ENCODE measurements at places on chromosomes 13 and 19.

DNA sequence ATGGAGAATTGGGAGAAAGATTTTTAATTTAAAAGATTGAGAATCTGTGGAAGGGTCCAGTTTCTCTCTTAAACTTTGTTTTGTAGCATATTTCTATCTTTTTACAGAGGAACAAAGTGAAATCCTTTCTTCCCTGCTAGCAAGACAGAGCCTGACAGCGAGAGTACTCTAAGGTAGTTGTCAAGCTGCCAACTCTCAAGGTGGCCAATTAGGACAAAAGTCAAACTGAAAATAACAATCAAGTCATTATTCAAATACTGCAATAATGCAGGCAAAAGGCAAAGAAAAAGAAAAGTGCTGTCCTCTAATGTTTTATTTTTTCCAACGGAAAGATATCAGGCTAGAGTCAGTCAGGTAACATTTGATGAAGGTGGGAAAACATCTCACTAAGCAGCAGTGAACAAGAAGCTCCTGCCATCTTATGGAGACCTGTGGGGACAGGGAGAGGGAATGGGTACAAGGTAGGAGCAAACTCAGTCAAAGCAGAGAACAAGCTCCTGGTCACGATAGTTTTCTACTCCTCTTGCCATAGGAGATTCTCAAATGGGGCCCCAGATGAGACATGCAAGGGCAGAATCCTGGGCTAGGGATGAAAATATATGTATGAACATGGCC, 801.9 kb upstream of the SLITRK1 start:
- DNase-seq = no peak

GRCh38 chr13:113749967-113750366, 9.1 kb upstream of the TMEM255B start:
- no peak for DNase-seq

- no peak for DNase-seq
These were observed 16.8 kb upstream of the ADGRE2 start for GRCh38 chr19:14795078-14795721.

GRCh38 chr19:6274756-6275155, 5.0 kb downstream of the MLLT1 start:
- DNase-seq = no peak

GRCh38 chr19:3249408-3249807, 24.9 kb downstream of the CELF5 start:
- DNase-seq = no peak

- DNase-seq = peak; percentile 80
These were observed 80.0 kb downstream of the KDM4B start for GRCh38 chr19:5048727-5049553.

DNA sequence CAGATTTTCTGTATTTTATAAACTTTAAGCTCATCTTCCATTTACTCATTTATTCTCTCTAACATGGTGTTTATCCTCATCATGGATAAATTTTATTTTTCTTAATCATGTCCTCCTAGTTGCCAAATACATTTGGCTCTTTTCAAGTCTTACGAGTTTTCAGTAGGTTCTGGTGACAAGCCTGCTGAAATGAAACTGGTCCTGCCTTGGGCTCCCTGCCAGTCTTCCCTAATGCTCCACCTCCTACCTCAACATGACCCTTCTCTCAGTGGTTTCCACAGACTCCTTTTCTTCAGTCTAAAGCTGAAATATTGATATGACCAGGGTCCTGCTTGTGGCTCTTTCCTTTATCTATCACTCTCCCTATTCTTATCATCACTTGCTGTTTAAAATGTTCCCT, 81.2 kb downstream of the TRPC4 start:
- no peak for DNase-seq

DNA sequence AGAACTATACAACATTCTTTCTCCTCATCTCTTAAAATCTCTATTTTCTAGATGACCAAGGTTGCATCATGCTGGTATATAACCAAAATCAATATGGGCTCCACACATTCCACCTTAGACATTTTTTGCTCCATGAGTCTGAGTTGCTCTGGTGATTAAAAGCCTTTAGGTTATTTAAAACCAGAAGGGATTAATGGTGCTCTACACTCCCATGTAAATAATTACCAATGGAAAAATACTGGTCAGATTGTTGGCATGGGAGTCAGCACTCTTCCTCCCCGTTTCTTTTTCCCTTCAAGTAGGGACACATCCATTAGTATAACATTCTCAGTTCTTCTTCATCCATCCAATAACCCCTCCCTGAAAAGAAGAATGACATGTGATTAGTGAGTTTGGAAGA, 747.7 kb downstream of the PCDH17 start:
- DNase-seq = no peak

GRCh38 chr19:4386041-4386782, 14.1 kb downstream of the SH3GL1 start:
- peak; percentile 36 for DNase-seq

DNA sequence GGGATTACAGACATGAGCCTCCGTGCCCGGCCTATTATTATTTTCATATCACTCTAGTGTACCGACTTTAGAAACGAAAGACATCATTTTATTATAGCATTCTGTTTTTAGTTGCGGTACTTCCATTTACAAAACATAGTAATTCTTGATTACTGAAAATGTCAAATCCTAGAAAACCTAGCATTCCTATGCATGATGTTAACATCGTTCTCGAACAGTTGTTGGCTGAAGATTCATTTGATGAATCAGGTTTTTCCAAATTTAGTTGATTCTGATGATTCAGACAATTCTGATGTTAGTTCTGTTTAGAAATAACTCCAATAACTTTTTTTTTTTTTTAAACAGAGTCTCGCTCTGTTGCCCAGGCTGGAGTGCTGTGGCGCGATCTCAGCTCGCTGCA, 11.5 kb upstream of the MTRF1 start:
- no peak for DNase-seq

- no peak for DNase-seq
These were observed 16.8 kb downstream of the CCL25 start for GRCh38 chr19:8069096-8069973.

DNA sequence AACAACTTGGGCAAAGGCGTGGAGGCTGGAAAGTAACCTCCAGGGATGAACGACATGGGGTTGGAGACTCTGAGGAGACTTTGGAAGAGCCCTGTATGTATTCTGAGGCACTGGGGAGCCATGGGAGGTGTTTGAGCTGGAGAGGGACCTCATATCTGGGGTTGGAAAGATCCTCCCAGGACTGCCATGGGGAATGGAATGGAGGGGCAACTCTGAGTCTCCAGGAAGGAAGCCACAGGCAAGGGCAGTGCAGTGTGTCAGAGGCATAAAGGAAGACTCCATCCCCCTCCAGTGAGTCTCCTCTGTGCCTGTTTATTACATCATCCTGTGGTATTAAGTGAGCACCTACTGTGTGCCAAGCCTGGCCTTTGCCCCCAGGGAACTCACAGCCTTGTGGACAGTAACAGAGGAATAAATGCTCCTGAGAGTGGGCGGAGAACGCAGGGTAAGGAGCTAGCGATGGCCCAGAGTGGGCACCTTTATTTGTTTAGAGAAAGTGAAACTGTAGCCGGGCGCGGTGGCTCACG, 7.7 kb downstream of the PEAK3 start:
- no peak for DNase-seq

- no peak for DNase-seq
These were observed 633 bp downstream of the SPHK2 start for GRCh38 chr19:48619692-48620585.

DNA sequence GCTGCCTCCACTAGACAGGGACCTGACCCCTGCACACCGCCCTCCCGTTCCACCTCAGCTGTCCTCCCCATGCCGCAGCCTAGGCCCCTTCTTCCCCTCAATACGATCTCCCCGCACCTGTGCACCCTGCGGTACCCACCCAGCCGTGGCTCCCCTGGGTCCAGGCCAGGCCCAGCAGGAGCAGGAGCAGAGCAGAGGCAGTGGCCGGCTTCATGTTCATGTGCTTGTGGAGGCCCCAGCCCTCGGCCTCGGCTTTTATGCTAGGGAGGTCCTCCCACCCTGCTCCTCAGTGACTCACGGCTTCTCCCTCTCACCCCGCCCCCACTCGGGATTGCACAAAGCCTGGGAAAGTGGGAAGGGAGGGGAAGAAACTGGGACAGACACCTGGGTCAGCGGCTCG, 11.4 kb upstream of the KRTDAP start:
- DNase-seq = peak; percentile 11

DNA sequence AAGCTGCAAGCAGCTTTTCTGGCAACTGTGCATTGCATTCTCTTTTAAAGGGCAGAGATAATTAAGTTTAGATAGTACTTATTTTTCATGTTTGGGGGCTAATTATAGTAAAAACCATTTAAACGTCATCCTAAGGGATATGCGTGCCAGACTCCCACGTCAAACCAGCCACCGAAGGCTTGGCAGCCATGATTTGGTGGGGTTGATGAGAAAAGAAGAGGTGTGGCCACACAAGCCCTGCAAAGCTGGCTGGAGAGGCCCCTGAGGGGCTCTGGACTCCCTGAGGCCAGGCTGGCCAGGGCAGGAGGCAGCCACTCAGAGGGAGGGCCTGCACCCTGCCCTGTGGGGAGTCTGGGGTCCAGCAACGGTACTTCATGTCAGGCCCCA, 17.5 kb downstream of the PEPD start:
- DNase-seq = no peak

GRCh38 chr13:73754241-73754640, 380.0 kb downstream of the KLF12 start:
- DNase-seq = no peak

DNA sequence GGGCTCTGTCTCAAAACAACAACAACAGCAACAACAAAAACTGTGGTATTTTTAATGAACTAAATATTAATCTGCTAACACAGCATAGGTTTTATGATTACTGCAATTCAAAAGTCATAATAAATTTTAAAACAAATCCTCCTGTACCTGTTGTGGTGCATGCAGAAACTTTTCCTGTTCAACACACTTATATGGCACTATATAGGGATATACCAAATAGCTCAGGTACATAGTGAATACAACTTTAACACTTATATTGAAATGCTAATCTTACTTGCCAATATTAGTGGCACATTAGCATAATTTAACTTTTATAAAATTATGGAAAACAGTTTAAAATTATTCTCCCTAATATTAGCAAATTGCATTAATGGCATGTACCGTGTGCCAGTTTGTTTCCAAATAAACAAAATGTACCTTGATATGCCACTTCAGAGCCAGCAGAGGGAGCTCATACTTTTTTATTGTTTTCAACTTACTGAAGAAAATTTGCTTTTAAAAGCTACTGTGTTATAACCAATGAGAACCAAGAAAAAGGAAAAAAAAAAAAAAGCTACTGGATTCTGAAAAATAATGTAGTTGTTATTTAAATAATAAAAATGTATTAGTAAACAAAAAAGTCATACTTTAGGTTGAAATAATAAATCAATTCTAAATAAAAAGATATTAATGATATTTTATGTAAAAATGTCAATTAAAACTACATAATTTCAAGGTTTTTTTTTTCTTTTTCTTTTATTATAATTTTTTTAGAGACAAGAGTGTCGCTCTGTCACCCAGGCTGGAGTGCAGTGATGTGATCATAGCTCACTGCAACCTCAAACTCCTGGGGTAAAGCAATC, 18.0 kb upstream of the RBM26 start:
- peak; percentile 54 for DNase-seq

- no peak for DNase-seq
These were observed 216.4 kb downstream of the DLEU7 start for GRCh38 chr13:50627111-50627510.

DNA sequence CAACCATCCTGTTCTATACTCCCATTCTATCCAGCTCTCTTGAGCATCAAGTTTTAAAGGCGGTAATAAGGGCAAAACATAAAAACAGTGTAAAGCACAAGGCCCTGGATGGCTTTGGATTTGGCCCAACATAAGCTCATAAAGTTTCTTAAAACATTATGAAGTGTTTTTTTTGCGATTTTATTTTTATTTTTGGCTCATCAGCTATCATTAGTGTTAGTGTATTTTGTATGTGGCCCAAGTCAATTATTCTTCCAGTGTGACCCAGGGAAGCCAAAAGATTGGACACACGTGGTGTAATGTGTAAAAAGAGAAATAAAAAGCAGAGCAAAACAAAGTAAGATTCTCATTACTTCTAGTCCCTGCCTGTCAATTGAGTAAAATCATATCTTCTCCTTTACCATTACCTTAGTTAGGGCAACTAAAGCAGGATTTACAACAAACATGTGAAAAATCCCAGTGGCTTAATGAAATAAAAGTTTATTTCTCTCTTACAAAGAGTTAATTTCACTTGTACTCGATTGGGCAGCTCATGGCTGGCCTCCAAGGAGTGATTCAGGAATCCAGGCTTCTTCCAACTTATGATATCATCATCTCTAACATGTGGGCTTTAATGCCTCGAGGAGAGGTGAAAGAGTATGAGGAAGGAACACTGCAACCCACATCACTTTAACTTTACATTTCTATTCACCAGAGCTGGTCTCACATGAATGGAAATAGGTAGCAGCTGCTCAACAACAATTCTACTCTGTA, 725.2 kb upstream of the SLITRK1 start:
- DNase-seq = peak; percentile 82

- DNase-seq = no peak
These were observed 73.3 kb downstream of the FGF9 start for GRCh38 chr13:21744149-21744548.

- no peak for DNase-seq
These were observed 50.0 kb downstream of the STARD13 start for GRCh38 chr13:33235564-33235963.

DNA sequence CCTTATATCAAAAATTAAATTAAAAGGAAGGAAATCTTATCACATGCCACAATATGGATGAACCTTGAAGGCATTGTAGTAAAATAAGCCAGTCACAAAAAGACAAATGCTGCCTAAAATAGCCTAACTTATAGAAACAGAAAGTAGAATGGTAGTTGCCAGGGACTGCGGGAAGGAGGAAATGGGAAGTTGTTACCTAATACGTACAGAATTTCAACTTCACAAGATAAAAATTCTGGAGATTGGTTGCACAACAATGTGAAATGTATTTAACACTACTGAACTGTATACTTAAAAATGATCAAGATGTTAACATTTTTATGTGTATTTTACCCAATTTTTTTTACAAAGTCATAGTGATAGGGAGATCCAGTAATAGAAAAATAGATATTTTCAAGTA, 10.2 kb upstream of the N4BP2L2 start:
- DNase-seq = no peak

DNA sequence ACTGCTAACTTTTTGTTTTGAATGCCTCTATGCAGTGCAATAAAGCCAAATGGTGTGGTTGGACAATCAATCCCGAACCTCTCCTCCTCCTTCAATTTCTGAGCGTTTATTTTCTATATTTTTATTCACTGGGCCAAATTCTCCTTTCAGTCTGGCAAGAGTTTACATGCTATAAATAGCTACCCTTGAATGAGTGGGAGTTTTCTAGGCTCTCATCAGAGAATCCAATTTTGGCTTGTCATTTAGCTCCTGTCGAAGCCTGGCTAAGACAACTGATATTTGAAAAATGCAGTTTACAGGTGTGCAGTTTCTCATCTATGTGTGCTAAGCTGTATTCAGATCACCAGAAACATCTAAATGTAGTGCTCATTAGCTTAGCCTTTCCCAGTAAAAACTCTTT, 61.8 kb downstream of the OLFM4 start:
- no peak for DNase-seq

All from fibroblast of skin of right biceps (primary cell).